Activated T-helper 1 cell treated with anti-CD3 and anti-CD28 coated beads, Interleukin-2, amount 50 U/mL, for 16 hours (primary cell): ENCODE measurements at places on chromosomes 12 and 14.

DNA sequence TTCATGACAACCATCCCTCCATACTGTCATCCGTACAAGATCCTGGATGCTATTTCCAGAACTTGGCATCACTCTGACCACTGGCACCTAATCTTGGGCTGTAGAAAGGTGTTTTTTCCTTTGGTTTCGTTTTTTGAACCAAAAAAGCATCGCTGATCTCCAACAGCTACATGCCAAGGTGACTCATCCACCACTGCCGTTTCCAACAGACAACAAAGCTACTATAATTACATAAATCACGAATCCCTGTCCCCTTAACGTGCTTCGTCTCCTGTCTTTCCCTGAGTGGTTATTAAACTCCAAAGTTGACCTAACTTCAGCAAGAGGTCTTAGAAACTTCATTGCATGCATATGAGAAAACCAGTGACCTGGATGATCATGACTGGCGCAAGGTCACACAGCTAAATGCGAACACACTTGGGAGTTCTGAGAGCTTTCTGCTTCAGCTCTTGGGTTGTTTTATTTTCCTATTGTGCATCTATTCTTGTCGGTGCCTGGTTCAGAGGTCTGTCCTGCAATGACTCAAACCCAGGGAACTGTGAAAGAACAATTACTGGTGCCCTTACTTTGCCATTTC lies 99.9 kb downstream of the PPM1H start:
- DNase-seq = no peak

DNA sequence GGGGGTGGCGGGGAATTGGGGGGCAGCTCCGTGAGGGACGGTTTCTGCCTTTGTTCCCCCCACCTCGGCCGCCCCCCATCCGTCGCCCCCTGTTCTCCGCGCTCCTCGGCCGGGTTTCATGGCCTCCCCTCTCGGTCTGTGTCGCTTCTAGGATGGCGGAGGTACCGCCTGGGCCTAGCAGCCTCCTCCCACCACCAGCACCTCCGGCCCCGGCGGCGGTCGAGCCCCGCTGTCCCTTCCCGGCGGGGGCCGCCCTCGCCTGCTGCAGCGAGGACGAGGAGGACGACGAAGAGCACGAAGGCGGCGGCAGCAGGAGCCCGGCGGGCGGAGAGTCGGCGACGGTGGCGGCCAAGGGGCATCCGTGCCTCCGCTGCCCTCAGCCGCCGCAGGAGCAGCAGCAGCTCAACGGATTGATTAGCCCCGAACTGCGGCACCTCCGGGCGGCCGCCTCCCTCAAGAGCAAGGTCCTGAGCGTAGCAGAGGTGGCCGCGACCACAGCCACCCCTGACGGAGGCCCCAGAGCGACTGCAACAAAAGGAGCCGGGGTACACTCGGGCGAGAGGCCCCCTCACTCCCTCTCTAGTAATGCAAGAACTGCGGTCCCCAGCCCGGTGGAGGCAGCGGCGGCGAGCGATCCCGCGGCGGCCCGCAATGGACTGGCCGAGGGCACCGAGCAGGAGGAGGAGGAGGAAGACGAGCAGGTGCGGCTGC lies 575 bp downstream of the NAA30 start:
- DNase-seq = no peak

DNA sequence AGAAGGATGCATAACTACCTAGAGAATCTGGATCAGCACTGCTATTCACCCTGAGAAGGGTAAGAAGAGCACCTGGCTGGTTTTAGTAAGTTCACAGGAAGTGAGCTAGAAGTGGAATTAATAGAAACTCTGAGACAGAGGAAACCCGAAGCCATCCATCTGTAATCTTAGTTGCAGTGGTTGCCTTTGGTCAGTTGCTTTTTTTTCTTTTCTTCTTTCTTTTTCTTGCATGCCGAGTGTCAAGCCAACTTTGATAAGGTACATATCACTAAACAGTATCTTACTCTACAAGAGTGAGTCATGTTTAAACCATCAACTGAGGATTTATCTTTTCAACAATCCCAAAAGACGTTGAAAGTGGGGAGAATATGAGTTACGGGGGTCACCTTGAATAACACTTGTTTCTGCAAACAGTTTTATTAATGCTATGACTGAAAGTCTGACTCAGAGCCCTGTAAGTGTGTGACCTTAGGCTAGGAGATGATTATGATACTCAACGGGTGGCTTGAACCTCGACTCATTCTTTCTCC lies 26.7 kb downstream of the C12orf75 start:
- no peak for DNase-seq

- no peak for DNase-seq
Measured at GRCh38 chr12:104164634-104165033, 26.6 kb upstream of the NFYB start.

DNA sequence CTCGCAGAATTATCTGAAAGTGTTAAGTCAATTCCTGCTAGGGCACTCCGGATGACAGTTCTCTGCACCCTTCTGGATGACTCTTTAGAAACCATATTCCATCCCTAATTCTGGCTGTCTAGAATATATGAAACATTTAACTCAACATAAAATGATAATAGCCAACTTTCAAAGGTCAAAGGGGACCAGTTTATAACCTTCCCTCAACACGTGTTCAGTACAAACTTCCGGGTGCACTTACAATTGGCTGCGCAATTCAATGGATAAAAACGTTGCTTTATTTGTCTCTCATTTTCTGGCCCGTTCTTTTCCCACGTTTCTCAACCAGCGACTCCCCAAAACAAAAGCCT lies 1.3 kb downstream of the SBNO1 start:
- DNase-seq = no peak
